ENCODE measurements at places on chromosomes 5 and 9.

DNA sequence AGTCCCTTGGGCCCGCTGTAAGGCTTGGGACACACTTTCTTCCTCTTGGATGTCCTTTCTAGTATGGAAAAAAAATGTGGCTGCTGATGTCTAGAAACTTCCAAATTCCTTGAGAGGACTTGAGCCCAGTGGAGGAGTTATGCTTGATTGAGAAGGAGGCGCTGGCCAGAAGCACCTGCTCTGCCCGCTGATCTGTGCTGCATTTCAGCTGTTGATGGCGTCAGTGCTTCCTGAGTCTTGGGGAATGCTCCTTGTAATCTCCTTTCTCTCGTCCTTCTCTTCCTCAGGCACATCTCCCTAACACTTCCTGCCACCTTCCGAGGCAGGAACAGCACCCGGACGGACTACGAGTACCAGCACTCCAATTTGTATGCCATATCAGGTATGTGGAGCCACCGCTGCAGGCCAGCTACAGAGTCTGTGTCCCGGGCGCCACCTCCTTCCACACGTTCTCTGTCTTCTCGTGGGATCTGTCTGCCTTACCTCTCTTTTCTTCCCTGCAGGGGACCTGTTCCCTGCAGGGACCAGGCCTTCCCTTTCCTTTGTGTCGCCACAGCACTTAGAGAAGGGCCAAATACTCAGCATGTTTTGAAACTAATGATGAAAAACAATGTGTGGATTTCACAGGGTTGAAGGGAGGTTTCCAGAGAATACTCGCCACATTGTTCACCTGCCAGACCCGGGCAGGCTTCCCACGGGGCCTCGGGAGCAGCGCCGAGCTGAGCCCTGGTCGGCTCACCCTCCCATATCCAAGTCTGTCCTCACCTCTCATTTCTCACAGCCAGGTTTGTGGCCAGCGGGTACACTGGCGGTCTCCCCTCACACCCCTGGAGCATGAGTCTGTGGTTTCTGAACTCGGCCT is 95.2 kb downstream of the MVB12B start:
- DNase-seq = no peak

GRCh38 chr5:104372796-104373195 is 810.2 kb upstream of the NUDT12 start:
- DNase-seq = peak; percentile 4

GRCh38 chr9:91894023-91894422 is 56.0 kb downstream of the ROR2 start:
- no peak for DNase-seq

GRCh38 chr5:10684303-10685086 is 76.5 kb downstream of the DAP start:
- no peak for DNase-seq

DNA sequence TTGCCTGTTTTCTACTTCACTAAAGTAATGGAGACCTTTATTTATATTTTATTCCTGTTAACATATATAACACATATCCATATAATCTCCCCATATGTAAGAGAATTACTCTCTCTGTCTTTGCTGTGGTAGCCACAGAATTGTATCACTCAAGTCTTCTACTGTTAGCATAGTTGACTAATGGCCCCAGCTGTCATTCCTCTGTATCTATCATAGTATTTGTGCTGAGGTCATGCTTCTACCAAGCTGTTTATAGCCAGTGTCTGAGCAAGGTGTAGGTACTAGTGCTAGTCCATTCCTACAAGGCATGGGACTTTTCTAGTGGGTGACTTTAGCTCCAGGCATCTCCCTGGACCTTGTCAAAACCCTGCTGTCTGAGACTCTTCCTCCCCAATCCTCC is 244.1 kb downstream of the KIAA0825 start:
- no peak for DNase-seq

DNA sequence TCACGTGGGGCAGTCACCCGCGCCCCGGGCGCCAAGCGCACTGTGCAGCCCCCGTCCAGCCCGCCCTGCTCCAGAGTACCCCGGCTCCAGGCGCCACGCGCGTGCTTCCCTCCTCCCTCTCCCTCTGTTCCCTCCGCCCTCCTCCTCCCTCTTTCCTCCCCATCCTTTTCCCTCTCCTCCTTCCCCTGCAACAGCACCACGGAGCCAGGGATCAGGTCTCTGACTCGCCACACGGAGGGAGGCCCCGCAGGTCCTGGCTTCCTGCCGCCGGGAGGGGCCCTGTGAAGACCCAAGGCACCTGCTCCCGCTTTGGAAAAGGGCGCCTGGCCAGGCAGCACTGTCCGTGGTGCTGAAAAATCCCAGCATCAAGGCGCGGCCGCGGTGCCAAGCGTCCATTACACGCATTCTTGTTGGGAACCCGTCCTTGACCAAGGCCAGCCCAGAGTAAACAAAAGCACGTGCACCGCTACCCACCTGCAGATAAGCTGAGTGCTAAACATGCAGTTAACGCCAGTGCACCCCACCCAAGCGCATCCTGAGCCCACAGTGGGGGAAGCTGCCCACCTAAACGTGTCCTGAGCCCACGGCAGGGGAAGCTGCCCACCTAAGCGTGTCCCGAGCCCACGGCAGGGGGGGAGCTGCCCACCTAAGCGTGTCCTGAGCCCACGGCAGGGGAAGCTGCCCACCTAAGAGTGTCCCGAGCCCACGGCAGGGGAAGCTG is 21.7 kb downstream of the SLC6A18 start:
- DNase-seq = peak; percentile 8

All from fibroblast of upper back skin (primary cell).